ENCODE measurements at places on chromosomes 2 and 18.

GRCh38 chr2:230953845-230954244, 28.8 kb upstream of the GPR55 start:
- no peak for DNase-seq

DNA sequence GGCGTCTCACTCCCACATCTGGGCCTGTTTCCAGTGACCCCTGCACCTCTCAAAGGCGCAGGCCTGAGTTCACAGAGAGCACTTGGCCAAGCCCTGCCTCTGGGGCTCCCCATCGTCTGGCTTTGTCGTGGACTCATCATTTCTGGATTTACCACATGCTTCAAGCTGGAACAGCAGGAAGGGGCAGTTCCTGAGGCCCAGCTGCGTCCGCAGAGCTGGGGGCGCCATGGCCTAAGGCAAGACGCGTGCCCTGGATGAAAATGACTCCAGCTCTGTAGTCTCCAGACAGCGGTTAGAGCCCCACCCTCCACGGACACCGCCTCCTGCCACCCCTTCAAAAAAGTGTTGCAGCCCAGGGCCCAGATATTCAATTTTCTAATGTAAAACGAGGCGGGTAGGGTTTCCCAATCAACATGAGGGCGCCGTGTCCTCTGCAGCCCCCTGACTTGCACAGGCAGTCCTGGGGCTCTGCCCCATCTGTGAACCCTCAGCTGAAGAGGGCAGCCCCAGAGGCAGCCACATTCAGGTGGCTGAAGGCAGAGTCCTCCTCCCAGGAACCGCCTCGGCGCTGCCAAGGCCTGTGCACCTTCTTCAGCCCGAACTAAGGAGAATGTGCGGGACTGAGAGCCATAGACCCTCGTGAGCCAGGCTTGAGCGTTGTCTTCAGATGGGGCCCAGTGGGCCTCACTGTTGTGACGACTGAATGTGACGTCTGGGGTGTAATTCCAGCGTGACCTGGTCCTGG, 85.5 kb downstream of the NFATC1 start:
- DNase-seq, result no peak

DNA sequence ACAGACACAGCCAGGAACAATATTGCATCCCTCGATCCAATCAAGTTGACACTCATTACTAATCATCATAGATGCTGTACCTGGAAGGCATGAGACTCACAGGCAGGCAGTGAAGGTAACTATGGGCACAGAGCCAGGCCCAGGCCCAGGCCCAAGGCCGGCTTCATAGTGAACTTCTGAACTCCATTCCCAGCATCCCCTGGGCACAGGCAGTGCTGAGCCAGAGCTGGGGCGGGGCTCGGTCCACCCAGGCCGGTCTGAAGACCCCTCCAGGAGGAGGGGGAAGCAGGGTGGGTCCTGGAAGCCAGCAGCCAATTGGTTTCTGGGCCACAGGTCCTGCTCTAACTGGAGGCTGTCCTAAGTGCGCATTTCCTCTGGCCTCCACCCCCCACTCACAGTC, 37.6 kb downstream of the MLPH start:
- no peak for DNase-seq

DNA sequence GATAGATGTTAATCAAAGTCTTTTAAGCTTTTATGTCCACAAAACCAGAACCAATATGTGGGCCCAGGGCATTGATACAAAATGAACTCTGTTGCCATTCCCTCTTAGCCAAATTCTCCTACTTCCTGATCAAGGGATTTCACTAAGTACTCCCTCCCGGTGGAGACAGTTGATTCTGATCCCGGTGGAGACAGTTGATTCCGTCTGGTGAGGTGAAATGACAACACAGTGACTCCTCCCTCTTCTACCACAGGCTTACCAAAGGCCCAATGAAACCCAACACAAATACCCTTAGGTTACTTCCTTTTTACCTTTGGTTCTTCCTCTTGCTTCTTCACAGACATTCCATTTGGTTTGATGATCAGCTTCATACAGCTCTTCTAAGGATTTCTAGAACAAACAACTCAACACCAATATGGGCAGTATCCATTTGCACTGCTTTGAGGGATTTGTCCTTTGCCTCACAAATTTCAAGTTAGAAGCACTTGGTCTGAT, 153.8 kb downstream of the IKZF2 start:
- DNase-seq, result no peak

GRCh38 chr2:48651158-48651790, 33.6 kb downstream of the GTF2A1L start:
- DNase-seq, result no peak

GRCh38 chr2:37324786-37325624, at the start of gene PRKD3:
Gene PRKD3 (minus strand): TSS chr2:37324833. CDS start chr2:37316524, 8,309 bp downstream.
- peak; percentile 60 for DNase-seq

DNA sequence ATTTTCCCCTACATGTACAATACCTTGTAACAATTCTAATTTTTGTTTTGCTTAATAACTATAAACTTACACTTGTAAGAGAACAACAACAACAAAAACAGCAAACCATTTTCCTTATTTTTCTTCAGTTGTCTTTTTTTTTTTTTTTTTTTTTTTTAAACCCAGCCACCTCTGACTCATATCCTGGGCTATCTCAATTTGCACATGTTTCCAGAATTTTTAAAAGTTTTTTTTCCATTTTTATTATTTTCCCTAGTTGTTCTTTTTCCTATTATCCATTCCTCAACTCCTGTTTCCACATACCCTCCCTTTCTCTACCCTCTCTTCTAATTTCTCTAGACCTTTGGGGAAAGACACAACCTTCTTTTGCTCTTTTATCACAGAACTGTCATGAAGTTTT, 112.5 kb downstream of the EFEMP1 start:
- no peak for DNase-seq

DNA sequence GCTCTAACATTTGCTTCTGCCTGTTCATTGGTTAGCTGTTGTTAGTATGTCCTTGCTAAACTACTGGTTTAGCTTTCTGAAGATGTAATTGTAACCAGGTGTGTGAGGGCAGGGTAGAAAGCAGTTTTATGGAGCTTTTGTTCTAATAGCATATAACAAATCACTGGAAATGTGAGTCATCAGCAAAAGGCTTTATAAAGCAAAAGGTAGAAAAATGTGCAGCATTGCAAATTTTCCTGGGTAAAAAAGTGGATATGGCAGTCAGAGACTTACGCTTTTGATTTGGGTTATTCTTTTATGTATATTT, 85.3 kb downstream of the ZNF407 start:
- DNase-seq, result no peak

DNA sequence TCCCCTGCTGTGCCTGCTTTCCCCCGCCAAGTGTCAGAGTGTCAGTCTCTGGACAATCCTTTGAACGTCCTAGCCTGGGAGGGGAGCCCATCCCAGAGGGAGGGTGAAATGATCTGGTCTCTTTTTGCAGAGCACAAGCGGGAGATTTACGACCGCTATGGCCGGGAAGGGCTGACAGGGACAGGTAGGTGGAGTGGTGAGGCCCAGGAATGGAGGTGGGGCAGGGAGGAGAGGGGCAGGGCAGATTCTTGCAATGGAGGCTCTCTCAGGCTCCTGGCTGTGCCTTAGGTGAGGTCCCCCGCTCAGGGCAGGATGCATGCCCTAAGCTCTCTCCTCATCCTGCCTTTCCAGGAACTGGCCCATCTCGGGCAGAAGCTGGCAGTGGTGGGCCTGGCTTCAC, 2.4 kb downstream of the DNAJB2 start:
- DNase-seq, result no peak

DNA sequence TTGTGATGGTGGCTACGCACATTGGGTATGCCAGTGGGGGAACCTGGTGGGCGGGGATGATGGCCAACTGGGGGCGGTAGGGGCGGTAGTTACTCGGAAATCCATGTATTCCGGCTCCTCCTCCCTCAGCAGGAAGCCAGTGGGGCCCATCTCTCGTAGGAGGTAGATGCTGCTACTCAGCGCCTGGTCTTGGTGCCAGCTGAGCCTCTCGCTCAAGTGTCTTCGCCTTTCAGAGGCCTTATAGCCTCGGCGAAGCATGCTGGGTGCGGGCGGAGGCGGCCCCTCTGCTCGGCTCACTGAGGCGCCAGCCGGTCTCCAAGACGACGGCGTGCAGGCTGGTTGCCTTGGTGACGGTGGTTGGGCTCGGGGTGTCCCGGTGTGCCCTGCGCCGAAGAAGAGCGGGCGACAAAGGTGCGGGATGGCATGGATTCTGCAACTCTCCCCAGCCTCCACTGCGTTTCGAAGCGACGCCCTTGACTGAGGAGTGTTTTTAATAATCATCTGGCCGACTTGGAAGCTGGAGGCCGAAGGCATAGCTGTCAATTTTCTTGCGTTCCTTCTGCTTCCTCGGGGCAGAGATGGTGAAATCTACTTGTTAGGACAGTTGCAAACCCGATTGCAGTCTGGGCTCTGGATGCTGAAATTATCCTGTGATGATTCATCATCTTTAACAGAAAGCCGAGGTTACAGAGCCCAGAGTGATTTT, at the start of gene ZSWIM2:
Gene ZSWIM2, minus strand, starts transcription at position 298 of the 706 bp plus-strand sequence. Its CDS starts 40 bp downstream, at position 258.
- DNase-seq, result no peak

DNA sequence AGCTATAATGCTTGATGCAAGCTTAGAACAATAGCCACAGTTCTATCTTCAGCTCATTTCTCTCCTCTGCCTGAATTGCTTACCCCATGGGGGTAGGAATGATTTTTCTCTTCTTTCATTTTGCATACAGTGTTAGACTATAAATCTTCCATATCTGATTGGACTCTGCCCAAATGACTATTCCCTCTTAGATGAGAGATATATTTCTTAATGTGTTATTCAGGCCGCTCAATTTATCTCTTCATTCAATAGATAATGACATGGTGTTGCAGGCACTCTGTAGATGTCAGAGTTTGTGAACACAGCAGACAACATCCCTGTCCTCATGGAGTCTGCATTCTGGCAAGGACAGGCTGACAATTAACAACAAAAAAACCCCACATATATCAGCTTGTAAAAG, 443.7 kb upstream of the CELF4 start:
- DNase-seq, result no peak

- DNase-seq, result no peak
Measured at GRCh38 chr2:47890711-47891368, 15.5 kb downstream of the FBXO11 start.

DNA sequence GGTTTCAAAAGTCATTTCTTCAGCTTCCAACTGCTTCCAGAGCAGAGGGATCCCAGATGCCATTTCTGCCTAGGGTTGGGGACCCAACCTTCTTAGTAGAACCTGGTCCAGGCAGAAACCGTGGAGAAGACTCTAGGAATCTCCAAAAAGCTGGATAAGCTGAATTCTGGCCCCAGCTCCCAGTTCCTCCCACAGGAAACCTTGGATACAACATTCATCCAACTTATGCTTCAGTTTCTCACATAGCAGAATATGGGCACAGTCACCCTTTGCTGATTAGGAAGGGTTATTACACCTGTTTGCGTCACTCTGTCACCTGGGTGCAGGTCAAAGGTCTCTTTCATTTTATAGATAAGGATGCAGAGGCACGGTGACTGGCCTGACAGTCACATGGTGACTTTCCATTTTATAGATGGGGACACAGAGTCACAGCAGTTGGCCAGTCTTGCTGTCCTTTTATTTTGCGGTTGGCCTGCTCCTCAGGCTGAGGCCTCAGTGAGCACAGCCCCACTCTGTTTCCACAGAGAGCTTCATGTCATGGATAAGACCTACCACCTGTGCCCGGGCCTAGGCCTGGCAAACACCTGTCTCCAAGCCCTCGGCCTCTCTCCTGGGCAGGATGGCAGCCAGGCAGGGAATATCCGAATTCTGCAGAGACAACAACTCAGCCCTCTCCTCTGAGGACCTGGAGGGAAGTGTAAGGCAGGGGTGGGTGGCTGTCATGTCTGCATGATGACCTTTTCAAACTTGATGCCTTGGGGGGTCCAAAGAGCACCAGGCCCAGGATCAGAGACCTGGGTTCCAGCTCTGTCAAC, 148.8 kb downstream of the SMAD7 start:
- DNase-seq, result no peak

DNA sequence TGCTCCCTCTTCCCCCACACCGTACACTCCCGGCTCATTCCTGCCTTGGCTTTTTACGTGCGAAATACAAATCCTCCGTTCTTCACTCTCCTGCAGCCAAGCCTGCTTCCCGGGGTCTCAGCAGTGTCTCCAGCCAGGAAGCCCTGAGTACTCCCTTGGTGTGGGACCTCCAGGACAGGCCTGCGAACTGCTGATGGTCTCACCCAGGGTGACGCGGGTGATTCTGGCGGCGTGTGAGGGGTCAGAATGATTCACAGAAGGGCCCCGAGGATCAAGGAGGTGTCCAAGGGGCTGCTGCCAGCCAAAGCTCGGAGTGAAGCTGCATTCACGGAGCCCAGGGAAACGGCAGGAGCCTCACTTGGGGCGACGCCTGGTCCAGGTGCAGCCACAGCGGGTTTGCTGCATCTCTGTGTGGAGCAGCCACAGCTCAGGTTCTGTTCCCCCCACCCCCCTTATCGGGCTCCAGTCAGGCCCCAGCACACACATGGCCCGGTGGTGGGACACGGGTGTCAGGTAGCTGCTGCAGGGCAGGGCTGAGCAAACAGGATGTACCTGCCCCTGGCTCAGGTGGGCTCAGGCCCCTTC, 337.7 kb upstream of the MYT1L start:
- DNase-seq, result no peak

- DNase-seq, result no peak
Measured at GRCh38 chr2:23556929-23557328, 171.9 kb downstream of the KLHL29 start.

DNA sequence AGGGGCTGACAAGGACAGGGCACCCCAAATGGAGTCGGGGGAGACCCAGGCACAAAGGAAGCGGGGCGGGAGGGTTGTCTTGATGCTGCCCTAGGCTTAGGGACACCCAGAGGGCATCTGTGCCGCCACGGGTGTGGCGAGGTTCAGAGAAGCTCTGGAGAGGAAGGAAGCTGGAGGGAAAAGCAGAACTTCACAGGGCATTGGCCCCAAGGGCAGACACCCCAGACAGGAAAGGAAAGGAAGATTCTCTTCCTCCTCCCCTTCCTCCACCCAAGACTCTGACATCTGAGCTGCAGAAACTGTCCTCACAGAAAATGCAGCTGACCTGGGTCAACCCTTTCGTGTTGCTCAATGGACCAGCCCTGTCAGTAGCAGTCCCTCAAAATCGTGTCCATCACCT, 25.6 kb downstream of the DNMT3A start:
- DNase-seq, result no peak

DNA sequence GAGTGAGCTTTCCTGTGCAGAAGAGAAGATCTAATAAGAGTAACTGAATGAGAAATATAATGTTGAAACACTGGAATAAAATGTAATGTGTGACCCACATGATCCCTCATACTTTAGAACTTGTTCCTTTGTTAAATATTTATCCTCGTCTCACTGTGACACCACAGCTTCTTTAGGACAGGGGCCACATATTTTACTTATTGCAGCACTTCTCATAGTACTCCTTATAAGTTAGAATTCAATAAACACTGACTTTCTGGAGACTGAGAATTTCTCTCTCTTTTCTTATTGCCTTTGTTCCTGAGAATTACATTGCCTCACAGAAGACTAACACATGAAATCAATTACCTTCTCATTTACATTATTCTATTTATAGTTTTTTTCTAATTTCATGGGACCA, 1234.6 kb upstream of the CHAC2 start:
- no peak for DNase-seq

DNA sequence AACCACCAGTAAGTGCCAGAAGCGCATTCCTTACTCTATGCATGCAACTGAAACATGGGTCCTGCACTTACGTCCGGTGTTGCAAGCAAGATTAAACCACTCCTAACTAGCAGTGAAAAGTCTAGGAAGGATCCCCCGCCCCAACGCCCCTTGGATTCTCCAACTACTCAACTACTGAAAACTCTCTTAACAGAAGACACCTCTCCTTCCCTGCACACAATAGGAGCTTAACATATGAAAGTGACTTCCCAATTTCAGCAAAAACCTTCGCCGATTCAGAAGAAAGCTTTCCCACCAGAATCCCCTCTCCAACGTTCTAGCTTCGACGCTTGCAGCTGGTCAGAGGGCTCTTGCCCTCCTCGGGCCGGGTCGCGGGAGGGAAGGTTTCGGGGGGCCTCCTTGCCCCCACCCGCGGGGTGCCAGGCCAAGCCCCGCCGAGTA, 578 bp downstream of the IWS1 start:
- no peak for DNase-seq

All from GM19239 (cell line).